ENCODE measurements at places on chromosomes 1 and 21.
A peak's percentile ranks its signal among the peaks of the same experiment; 100 is the strongest.

GRCh38 chr1:114457675-114458236, 53.2 kb downstream of the TRIM33 start:
- DNase-seq = no peak

- DNase-seq = no peak
Measured at GRCh38 chr1:107993920-107994319, 28.9 kb upstream of the VAV3 start.

- DNase-seq = no peak
Measured at GRCh38 chr1:97668945-97669344, 251.9 kb downstream of the DPYD start.

GRCh38 chr1:164718821-164719220, 159.8 kb downstream of the PBX1 start:
- no peak for DNase-seq

DNA sequence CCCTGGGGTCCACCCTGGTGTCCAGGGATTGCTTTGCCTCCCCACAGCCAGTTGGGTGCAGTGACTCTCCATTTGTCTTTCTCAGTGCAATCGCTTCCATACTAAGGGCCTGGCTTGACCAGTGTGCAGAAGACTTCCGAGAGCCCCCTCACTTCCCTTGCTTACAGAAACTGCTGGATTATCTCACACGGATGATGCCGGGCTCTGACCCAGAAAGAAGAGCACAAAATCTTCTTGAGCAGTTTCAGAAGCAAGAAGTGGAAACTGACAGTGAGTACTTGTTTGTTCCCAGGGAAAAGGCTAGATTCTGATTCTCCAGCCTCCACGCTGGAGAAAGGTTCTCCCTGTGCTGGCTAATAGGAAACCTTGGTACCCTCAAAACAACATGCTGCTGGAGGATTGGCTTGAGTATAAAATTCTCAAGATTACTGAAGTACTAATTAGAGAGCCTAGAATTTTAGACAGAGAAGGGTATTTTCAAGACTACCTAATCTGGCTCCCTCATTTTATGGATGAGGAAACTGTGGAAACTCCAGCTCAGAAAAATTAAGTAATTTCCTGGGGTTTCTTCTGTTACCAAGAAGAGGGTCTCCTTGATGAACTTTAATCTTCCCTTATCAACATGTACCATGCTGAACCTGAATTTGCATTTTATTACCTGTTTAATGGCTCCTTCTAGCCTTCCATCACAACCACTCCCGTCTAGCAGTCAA, 75.8 kb downstream of the RGL1 start:
- no peak for DNase-seq

- DNase-seq = no peak
Measured at GRCh38 chr1:9345922-9346321, 53.2 kb downstream of the SPSB1 start.

DNA sequence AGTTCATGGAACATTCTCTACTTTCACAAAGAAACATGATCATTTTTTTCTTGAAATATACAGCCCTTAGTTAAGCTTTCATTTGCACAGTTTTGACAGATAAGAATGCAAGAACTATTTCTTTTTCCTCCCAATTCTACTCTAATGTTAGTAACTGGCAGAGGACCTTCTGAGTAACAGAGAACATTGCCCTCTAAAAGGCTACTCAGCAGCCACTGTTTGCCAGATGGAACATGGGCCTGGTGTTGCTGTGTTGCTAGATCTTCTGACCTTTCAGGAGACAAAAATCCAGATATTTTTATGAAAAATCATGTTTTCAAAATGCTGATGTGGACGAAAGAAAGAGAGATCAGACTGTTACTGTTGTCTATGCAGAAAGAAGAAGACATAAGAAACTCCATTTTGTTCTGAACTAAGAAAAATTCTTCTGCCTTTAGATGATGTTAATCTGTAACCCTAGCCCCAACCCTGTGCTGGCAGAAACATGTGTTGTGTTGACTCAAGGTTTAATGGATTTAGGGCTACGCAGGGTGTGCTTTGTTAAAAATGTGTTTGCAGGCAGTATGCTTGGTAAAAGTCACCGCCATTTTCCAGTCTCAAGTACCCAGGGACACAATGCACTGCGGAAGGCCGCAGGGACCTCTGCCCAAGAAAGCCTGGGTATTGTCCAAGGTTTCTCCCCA, 2.9 kb upstream of the PRDX6 start:
- DNase-seq = no peak

DNA sequence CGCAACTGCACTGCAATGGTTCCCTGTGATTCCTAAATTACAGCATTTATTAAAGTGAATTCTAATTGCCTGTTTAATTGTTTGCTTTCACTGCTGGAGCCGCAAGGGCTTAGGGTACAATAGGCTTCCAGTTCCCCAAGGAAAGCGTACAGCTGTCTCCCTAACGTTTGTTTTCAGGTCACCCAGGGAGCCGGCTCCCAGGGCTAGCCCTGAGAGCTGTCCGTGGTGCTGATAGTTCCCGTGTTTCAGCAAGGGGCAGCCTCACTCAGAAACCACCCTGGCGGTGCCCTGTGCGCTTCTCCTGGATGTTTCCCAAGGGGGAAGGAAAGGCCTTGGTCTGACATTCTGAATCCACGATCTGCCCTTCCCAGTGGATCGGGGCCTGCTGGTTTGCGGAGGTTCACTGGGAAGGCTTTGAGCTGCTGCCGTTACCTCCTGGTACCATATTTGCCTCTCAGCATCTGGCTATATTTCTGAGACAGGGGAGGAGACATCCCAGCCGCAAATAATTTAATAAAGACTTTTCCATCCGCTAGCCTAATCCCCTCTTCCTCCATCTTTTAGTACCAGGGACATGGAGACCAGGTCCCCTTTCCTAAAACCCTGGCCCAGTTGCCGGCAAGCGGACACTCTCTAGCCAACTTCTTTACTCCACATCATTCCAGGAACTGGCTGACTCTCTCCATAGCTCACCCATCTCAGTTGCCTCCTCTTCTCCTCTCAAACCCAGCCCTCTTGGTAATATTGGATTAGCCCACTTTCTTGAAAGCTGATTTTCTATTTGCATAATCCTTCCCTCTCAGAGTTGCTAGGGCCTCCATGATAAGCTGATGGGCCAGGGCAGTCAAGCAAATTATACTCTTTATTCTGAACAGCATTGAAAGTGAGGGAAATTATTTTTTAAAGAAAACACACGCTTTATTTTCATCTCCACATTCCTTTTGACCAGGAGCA, 149.0 kb downstream of the IGSF21 start:
- peak; percentile 7 for DNase-seq

DNA sequence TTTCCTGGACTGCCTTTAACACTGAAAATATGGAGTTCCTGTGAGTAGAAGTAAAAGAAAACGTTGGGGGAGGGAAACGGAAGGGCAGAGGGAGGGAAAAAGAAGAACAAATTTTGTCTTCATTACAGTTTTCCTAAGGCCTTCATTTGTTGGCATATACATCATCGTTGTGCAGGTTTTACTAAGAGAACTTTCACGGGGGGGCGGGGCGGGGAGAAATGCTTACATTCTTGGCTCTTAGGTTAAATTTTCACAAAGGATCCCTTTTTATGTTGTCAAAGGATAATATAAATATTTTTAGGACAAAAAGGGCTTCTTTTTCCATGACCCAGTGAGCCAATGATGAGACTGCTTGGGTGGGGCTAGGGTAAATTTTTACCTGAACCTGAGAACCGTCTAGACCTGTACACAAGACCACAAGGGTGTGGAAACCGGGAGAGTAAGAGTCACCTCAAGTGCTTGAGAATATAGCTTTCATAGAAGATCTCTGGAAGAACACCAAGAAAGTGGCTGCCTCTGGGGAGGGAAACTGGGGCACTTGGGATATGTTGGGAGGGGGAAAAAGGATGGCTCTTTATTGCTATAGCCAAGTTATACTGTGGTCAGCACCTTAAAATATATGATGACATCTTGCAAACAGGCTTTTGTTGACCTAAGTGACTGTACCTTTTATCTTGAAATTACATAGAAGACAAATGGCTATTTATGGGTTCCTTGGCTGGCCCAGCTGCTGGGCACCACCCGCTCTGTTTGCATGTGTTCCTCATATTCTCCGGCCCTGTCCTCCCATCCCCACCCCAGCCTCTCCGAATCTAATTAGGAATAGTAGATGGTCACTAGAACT, 2.0 kb upstream of the UTP25 start:
- no peak for DNase-seq

GRCh38 chr1:32048440-32048839, 24.3 kb upstream of the TMEM39B start:
- no peak for DNase-seq

- DNase-seq = no peak
Measured at GRCh38 chr1:216173376-216173995, 249.8 kb downstream of the USH2A start.

GRCh38 chr1:228996281-228996680, 261.0 kb downstream of the RHOU start:
- DNase-seq = no peak

GRCh38 chr1:111762332-111762731, 6.6 kb downstream of the DDX20 start:
- no peak for DNase-seq

DNA sequence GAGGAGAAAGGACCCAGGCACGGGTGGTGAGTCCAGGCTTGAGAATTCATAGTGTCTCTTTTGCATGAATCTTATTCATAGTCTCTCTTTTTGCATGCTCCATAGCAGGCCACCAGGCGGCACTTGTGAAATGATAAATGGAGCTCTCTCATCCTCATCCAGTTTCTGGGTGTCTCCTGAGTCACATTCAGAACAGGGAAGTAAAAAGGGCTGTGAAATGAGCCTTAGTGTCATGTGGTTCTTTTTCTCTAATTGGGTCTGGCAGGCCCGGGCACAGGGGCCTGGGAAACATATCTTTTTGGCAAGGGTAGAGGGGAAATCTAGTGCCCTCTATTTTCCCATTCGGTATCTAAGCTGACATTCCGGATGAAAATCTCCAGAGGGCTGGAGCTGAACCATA, 19.1 kb upstream of the NCF2 start:
- DNase-seq = no peak

Measured in stimulated activated CD4-positive, alpha-beta T cell treated with anti-CD3 and anti-CD28 coated beads, Interleukin-4, amount 100 ng/mL, for 1 hour (primary cell).